ENCODE measurements at places on chromosomes 3 and 15.

DNA sequence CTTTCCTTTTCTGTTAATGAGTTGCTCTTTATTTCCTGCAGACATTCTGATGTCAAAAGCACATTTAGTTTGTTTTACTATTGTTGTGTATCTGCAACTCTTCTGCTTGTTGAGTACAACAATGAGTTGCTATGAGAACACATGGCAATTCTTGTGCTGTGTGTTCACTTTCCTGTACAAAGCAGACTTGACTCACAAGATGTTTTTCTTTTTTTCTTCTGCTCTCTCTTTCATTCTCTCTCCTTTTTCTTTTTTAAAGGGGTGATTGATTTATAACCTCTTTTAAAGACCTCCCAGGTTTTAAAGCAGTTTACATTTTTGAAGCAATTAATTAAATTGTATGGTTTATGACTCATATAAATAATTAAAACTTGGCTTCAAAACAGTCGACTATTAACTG lies 31.6 kb upstream of the ABHD10 start:
- DNase-seq = no peak

GRCh38 chr15:68518046-68518445 lies 60.7 kb upstream of the CORO2B start:
- no peak for DNase-seq

DNA sequence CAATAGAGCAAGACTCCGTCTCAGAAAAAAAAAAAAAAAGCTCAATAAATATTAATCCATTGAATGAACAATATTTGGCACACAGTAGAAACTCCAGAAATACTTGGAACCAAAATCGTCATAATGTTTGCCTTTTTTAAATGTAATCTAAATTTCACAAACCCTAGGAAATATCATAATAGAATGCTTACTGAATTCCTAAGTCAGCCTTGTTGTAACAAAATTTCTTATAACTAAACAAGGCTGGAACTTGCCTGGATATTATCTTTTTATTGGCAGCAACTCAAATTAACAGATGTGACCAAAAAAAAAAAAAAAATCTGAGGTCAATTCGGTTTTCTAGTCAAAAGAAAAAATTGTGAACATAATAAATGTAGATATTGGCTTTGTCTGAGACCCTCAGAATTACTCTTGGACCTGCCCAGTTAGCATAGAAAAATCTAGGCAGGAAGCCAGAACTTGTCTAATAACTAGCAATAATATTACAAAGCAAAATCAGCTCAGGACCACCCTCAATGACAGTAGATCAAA lies 33.3 kb downstream of the GABPB1 start:
- DNase-seq = no peak

DNA sequence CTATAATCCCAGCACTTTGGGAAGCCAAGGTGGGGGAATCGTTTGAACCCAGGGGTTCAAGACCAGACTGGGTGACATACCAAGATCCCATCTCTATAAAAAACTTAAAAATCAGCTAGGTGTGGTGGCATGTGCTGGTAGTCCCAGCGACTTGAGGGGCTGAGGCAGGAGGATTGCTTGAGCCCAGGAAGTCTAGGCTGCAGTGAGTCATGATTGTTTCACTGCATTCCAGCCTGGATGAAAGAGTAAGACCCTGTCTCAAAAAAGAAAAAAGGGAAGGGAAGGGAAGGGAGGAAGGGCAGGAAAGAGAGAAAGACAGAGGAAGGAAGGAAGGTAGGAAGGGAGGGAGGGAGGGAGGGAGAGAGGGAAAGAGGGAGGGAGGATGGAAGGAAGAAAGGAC lies 133.7 kb upstream of the LRRN1 start:
- DNase-seq = no peak

Measured in stimulated activated CD4-positive, alpha-beta T cell treated with anti-CD3 and anti-CD28 coated beads, TNF-alpha, amount 100 ng/mL, for 4 hours (primary cell).